Globus pallidus (tissue), 1 donor: ENCODE measurements at places on chromosomes 2 and 18.

GRCh38 chr2:86562485-86562921, 740 bp downstream of the CHMP3 start:
- DNase-seq: no peak

GRCh38 chr2:32271063-32271462, 6.4 kb upstream of the NLRC4 start:
- DNase-seq: no peak

GRCh38 chr2:14543284-14543683, 89.2 kb upstream of the LRATD1 start:
- no peak for DNase-seq

GRCh38 chr2:173653432-173653805, 298.7 kb downstream of the CDCA7 start:
- DNase-seq: no peak

DNA sequence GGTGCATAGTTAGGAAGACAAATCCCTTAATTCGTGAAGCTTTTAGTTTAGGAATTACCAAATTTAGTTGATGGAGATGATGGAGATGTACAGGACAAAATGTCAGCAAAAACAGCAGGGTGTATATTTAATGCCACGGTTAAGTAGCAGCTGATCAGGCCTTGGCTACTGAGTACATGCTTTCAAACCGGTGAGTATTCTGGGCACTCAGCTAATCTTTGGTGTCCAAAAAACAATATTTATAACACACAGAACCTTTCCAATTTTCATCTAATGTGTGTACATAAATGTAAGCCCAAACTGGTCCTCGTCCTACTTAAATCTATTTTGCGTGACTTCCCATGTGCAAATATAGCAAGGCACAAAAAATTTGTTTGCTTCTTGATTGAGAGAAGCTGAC, 703.4 kb upstream of the LINC00305 start:
- no peak for DNase-seq

DNA sequence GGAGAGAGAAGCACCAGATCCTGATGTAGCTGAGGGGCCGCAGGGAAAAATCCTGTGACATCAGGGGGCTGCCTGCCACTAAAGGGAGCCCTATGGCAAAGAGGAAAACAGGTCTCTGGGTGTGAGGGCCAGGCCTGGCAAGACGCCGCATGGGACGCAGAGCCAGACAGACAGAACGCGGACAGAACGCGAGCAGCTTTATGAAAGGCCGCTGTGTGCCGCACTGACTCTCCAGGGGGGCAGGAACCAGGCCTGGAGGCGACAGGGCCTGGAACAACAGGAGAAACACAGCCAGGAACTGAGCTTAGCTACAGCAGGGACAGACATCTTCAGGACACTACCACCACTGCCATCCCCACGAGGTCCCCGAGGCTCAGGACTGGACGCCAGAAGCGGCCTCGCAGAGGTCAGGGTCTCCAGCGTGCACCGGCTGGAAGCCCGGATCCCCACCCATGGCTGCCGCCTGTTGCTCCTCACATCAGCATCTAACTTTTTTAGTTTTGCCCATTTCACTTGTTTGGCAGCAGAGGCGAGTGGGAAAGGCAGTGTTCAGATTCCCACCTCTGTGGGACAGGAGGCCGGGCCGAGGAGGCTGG, 131.6 kb downstream of the VAPA start:
- peak; percentile 76 for DNase-seq
